AG08396 (cell line): ENCODE measurements at places on chromosomes 4 and X.

DNA sequence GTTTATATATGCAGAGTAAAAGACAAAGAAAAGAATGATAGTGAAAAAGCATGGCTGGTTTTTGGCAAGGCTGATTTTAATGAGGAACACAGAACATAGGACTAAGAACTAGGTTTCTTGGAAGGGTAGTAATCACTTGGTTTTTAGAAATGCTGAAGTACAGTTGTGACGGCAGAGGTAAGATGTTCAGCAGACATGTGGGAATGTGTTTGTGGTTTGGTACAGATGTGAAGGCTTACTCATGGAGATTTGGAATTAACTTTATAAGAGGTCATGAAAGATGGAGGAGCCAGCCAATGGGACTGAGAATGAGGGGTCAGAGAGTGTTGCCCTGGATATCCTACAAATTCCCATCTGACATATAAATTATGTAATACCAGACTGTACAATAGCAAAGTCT lies 243.6 kb downstream of the NPFFR2 start:
- no peak for DNase-seq

DNA sequence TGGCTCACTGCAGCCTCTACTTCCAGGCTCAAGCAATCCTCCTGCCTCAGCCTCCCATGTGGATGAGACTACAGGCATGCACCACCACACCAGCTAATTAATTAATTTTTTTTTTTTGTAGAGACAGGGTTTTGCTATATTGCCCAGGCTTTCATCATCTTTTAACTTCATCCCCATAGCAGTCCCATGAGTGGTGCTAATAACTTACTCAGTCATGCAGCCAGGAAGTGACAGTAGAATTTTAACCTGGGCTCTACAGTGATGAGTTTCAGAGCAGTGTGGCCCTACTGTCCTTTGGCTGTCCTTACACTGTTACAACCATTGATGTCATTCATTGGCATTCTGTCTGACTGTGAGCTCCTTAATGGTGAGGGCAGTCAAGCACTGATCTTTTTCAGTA lies 3.9 kb upstream of the OCIAD2 start:
- no peak for DNase-seq

- DNase-seq, result no peak
These were observed 52.3 kb downstream of the MEPE start for GRCh38 chr4:87884976-87885549.

DNA sequence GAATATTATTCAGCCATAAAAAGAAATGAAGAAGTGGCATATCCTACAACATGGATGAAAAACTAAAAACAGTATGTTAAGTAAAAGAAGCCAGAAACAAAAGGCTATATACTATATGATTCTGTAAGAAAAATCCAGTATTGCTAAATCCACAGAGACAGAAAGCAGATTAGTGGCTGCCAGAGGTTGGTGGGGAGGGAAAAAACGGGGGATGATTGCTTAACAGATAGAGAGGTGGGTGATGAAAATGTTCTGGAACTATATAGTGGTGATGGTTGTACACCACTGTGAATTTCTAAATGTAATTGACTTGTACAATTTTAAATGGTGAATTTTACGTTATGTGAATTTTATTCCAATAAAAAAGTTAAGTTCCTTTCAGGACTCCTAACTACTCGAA lies 157.6 kb upstream of the SH3RF1 start:
- no peak for DNase-seq

DNA sequence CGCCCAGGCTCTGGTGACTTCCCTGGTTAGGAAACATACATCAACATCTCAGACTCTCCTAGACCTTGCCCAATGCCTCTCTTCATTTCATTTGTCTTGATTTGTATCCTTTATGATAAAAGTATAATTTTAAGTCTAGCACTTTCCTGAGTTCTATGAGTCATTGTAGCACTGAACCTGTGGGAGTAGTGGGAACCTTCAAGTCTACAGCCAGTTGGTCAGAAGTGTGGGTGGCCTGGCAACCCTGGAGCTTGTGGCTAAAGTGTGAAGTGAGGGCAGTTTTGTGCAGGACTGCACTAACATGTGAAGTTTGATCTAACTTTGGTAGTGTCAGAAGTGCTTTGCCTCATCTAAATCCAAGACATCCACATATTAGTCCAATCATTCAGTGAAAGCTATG lies 259.3 kb upstream of the IGFBP7 start:
- DNase-seq, result no peak

DNA sequence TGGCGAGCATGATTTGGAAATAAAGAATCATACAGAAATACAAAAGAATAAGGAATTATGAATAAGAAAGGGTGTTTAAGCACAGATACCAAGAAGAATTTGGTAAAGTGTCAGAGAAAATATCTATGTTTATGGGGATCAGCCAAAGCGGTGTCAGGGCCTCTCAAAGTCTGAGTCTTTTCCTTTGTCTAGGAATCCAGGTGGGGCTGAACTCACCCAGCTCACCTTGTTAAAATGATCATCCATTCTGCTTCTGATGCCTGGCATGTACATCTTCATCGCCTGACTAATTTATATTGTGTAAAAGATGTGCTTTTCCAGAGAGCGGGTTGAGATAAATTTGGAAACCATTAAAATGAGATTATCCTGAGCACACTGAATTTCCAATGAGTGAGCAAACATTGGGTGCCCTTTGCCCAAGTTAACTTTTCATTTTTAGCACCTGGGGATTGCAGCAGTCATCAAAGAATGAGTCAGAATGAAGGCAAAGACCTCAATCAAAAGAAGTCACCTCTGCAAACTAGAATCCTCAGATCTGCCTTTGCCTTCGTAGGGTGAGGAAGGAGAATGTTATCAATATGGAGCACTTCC lies 141.9 kb upstream of the ANXA3 start:
- DNase-seq, result no peak

GRCh38 chr4:10691651-10692050 lies 7.1 kb upstream of the CLNK start:
- no peak for DNase-seq

DNA sequence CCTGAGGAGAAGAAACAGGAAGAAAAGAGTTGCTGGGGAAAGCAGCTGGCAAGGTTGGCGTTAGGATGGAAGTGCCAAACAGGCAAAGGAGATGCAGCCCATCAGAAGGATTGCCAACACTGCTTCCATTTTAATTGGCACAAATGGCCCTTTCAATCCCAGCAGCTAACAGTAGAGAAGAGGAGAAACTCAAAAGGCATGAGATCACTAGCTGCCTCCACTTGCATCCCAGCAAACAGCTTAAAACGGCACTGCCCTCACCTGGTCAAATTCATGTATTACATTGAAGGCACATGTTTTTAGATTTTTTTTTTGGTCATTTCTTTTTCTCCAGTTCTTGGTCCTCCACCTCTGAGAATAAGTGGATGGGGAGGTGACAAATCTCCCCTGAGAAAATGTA lies 14.9 kb upstream of the LOC101059915 start:
- DNase-seq, result peak; percentile 68

- no peak for DNase-seq
These were observed 136.2 kb downstream of the BTC start for GRCh38 chr4:74658116-74658515.
